Stimulated activated CD4-positive, alpha-beta T cell treated with anti-CD3 and anti-CD28 coated beads, Interleukin-4, amount 100 ng/mL, for 24 hours (primary cell): ENCODE measurements at places on chromosomes 16 and 17.

DNA sequence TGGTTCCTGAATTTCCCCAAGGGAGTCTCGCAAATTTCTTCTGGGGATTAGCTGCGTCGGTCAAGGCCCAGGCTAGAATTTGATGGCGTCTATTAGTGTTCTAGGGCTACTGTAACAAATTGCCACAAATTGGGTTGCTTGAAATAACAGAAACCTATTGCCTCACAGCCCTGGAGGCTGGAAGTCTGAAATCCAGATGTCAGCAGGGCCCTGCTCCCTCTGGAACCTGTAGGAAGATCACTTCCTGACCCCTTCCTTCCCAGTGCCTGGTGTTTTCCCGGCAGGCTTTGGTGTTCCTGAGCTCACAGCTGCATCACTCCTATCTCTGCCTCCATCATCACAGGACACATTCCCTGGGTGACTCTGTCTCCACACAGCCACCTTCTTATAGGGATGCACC, 24.4 kb downstream of the DHRS7C start:
- no peak for DNase-seq

DNA sequence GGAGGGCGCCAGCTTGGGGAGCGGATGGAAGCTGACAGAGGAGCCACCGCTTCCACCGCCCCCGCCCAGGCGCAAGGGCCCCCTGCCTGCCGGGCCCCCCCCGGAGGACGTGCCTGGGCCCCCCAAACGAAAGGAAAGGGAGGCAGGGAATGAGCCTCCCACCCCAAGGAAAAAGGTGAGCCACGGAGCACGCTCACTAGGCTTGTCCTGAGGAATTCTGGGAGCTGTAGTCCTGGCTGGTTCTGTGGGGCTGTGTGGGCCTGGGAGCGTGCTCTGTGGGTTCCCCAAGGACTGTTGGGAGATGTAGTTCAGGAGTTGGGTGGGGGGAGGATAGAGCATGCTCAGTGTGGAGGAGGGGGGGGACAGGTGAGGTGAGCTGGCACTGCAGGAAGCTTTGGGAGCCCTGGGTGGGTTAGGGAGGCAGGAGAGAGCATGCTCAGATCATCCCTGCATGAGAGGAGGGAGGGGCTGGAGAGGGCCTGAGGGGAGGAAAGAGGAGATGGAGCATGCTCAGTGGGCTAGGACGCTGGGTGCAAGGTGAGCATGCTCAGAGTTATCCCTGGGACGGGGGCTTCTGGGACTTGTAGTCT, 4.5 kb downstream of the FBXL19 start:
- peak; percentile 55 for DNase-seq

DNA sequence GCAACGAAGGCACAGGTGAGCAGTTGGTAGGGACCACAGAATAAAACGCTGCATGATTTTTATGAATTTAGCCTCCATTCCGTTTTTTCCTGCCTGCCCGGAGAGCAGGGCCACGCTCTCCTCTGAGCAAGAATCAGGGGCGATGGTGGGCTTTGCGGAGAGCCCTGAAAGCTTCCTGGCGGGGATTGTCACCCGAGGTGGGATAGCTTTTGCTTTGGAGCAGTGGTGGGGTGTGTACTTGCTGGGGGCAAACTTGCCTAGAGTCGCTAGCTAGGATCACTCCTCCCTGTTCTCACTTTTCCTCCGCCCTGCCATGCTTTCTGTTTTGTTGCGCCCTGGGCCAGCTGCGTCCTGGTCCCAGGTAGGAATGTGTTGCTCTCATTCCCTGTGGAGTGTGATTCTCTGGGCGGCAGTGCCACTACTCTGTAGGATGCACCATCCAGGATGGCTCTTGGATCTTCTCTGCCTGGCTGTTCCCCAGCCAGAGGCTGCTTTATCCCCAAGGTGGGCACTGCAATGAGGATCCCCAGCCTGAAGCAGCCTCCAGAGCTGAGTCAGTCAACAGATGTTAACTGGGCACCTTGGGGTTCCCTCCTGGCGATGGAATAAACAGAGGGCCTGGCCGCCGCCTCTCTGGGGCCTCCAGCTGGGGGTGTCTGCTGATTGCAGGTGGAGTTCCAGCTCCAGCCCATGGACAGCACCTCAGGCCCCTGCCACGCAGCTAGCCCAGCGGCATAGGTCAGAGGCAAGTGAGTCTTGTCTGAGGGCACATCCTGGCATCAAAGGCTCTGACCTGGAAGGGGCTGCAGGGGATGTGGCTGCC, 360.9 kb upstream of the TNRC6C start:
- no peak for DNase-seq

GRCh38 chr16:49350265-49351095, 23.1 kb upstream of the C16orf78 start:
- DNase-seq: peak; percentile 38

GRCh38 chr16:56849690-56850680, 15.0 kb upstream of the SLC12A3 start:
- no peak for DNase-seq

- DNase-seq: no peak
These were observed 18.6 kb downstream of the ZDHHC7 start for GRCh38 chr16:84992717-84993075.

GRCh38 chr17:17900615-17901520, 64.1 kb upstream of the SREBF1 start:
- no peak for DNase-seq

- no peak for DNase-seq
These were observed 118.1 kb downstream of the ENGASE start for GRCh38 chr17:79192503-79193351.

DNA sequence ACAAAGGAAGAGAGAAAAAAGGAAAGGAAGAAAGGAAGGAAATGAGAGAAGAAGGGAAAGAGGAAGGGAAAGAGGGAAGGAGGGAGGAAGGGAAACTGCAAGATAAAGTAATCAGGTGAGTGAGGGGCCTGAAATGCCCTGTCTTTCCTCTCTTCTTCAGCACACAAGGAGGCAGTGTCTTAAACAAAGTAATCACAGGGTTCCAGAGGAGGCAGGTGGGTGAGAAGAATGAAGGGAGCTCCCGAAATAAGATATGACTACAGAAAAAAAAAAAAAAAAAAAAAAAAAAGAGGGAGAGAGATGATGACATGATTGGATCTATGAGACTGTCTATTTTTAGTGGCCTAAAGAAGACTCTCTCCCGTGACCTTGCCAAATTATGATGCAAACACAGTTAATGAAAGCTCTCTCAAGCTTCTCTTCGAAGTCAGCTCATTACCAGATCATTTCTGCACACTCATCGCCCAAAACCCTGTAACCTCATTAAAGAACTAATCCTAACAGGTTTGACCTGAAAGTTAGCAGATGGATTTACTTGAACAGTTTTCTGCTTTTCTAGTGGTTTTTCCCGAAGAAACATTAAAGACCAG, 53.6 kb downstream of the CDH11 start:
- DNase-seq: no peak

GRCh38 chr16:64013856-64014255, 1108.0 kb downstream of the CDH11 start:
- DNase-seq: no peak

GRCh38 chr17:64546716-64547115, 39.9 kb downstream of the CEP95 start:
- no peak for DNase-seq

DNA sequence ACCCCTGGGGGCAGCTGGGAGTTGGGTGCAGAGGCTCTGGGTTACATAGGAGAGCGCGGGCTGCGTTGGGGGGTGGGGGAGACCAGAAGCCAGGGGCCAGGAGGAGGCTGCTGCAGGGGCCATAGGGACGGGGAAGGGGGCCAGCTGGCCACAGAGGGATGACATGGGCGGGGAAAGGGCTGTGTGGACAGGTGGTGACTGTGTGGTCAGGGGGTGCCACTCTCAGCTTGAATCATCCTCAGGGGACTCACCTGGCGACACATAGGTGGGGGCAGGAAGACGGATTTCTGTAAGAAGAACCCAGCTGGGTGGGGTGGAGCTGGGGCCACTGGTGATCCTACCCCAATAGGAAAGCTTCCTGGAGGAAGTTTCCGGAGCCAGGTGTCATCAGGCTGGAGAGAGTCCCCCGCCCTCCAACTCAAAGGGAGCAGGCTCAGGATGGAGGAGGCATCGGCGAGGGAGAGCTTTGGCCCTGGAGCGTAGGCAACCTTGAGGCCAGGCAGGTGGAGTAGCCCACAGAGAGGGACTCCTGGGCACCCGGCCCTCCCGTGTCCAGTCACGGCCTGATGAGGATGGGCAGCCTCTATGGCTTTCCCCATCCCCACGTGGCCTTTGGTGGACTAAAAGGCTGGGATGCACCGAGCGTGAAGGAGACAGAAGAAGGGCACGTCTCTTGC, 1.2 kb downstream of the TRPV3 start:
- no peak for DNase-seq

DNA sequence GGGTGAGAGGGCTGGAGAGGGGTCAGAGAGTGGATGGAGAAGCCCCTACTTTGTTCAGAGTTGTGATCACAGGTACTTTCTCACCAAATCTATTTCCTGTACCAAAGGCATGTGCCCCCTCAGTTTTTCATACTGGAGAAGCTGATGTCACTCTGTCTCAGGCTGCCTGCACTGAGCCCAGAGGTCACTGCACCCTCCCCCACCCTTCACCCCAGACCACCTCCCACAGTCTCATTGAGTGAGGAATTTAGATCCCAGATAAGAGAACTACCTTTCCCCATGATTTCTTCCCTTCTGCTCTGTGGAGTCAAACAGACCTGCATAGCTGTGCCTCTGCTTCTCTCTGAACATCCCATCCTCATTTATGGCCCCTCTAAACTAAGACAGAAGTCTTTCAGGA, 140.0 kb upstream of the IRX6 start:
- no peak for DNase-seq

DNA sequence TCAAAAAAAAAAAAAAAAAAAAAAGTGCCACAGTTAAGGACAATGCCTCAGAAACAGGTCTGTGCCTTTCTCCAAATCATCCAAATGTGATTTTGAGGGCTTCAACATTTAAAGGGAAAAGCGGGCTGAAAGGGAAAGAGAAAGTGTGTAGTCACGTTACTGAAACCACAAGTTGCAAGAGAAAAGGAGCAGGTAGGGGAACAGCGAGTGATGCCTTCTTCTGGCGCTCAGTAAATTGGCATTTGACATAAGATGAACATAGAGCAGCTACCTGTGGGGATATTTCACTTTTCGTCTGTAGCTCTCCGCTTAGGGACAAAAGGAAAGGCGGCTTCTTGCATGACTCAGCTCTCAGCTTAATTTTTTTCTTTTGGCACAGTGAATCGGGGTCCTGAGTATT, 11.1 kb downstream of the CMTM2 start:
- peak; percentile 21 for DNase-seq

DNA sequence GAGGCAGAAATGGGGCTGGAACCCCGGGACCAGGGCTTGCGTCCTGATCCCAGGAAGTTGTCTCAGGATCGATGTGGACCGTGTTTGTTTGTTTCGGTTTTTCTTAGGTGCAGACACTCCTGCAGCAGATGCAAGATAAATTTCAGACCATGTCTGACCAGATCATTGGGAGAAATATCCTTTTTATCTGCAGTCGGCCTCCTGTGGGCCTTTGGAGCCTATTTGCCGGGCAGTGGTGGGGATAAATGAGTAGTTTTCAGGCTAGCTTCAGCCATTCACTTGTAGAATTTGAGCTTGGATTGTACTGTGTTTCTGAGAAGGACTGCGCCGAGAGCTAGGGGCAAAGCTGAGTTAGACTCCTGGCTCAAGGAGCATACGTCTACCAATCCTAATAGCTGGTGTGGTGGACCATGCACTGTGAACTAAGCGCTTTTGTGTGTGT, 816 bp downstream of the HSBP1 start:
- DNase-seq: no peak

DNA sequence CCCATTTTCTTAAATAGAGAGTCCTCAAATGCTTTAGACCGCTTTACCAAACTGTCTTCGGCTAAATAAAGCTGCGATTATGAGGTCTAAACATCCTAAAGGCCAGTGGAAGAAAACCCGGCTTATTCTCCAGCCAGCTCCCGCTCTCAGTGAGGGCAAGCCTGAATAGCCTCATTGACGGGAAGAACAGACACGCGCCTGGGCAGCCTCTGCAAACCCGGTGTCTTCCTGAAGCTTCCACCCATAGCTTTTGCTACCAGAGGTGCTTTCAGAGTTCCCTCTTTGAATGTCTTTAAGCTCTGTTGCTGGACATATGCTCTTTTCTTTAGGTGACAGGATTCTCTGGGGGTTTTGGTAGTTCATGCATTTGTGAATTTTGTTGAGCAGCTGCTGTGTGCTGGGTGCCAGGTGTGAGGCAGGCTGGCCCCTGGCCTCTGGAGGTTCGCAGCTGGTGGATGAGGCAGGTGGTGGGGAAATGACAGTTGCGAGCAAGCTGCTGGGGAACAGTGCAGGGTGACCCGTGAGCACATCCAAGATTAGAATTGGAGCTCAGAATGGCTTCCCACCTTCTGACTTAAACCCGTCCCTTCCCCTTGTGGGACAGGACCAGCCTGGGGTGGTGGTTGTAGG, 44.7 kb downstream of the CRISPLD2 start:
- DNase-seq: no peak

GRCh38 chr17:72296456-72296855, 175.6 kb downstream of the SOX9 start:
- no peak for DNase-seq

GRCh38 chr17:77489893-77490255, 349.1 kb downstream of the SEC14L1 start:
- DNase-seq: no peak

DNA sequence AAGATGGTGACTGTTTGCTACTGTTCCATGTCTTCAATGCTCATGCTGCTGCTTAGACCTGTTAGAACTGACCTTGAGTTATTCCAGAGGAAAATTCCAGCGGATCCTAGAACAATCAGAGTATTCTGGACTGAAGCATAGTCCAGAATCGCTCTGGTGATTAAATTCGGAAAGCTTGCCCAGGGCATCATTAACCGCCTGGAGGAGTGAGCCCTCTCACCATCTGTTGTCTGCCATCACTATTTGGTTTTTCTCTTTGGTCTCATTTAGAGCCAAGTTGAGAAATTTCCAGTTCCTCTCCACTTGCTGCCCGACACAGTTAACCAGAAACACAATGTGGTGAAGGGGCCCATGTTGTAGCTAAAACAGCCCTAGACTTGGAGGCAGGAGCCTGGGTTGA, 104.1 kb downstream of the BMERB1 start:
- DNase-seq: no peak
